Testis (tissue), 5 donors: ENCODE measurements at places on chromosomes 1 and 21. TPM values are rescaled to one million over a fixed set of nuclear protein-coding genes. Genes with fewer than 3 reads are reported as not detected.

The CDA gene
- total RNA-seq, result 0.81 TPM

The CCDC181 gene
- 27.1 TPM for total RNA-seq

The PDC gene
- total RNA-seq, result 0.37 TPM

The WNT3A gene
- total RNA-seq, result 0.19 TPM

The LCE1D gene
- not detected for total RNA-seq

The SIPA1L2 gene
- 36.1 TPM for total RNA-seq

The RAD54L gene
- 31.4 TPM for total RNA-seq

The LCE3D gene
- not detected for total RNA-seq

The AMY1A gene
- total RNA-seq, result not detected

The OPTC gene
- total RNA-seq, result 0.55 TPM

The ANGPTL1 gene
- total RNA-seq, result 5.0 TPM

The DNAJC6 gene
- 7.3 TPM for total RNA-seq

The LAD1 gene
- total RNA-seq, result 0.37 TPM

The NTRK1 gene
- total RNA-seq, result 38.8 TPM

The NCMAP gene
- total RNA-seq, result 0.24 TPM

The RHEX gene
- 2.4 TPM for total RNA-seq

The PRAMEF13 gene
- total RNA-seq, result not detected

The MARK1 gene
- 31.2 TPM for total RNA-seq

The BRINP3 gene
- total RNA-seq, result 2.2 TPM

The MIXL1 gene
- 0.68 TPM for total RNA-seq

The CHI3L2 gene
- total RNA-seq, result 5.0 TPM

The ADGRB2 gene
- 18.0 TPM for total RNA-seq

The SLC45A3 gene
- 7.3 TPM for total RNA-seq

The SLAMF7 gene
- total RNA-seq, result not detected

The GRIK1 gene
- 0.25 TPM for total RNA-seq

The RBM11 gene
- total RNA-seq, result 5.1 TPM

The HSD3B1 gene
- total RNA-seq, result 0.24 TPM

The INSRR gene
- 6.4 TPM for total RNA-seq

The CD244 gene
- 2.3 TPM for total RNA-seq

The TFAP2E gene
- 1.9 TPM for total RNA-seq

The LCE1B gene
- total RNA-seq, result not detected

The LCE2B gene
- not detected for total RNA-seq

The RPTN gene
- not detected for total RNA-seq

The RUNX3 gene
- 5.7 TPM for total RNA-seq

The RNU1-1 gene
- total RNA-seq, result under 0.01 TPM

The UFC1 gene
- 68.3 TPM for total RNA-seq

The TSNAX gene
- total RNA-seq, result 31.8 TPM

The ETV3L gene
- not detected for total RNA-seq

The CDC42BPA gene
- total RNA-seq, result 105 TPM

The LEFTY2 gene
- total RNA-seq, result 4.2 TPM

The LRRC3 gene
- total RNA-seq, result 8.3 TPM
